ENCODE measurements at places on chromosomes 13 and 19.

- DNase-seq: no peak
Observed at GRCh38 chr19:12800923-12801465, 606 bp downstream of the PRDX2 start.

DNA sequence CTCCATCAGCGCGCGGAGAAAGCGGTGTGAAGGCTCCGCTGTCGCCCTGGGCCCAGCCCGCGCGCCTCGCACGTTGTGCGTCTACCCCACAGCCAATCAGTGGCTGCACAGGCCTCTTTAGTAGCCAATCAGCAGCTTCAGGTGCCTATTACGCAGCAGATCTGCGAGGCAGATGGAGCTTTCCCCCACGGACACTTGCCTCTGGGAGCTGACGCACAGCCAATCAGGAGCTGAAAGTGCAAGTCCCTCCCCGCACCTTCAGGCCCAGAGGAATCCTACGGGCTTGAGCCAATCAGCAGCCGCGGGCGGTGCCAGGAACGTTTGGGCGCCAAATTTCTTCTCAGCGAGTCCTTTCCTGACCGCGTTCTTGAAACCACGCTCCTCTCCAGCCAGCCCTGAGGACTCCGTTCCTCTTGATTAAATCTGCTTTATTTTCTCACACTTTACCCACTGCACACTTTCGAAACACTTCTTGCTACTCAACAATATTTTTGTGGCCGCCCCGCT is 39.9 kb downstream of the SIGLEC7 start:
- no peak for DNase-seq

- no peak for DNase-seq
Observed at GRCh38 chr19:5494773-5495172, 39.6 kb downstream of the ZNRF4 start.

DNA sequence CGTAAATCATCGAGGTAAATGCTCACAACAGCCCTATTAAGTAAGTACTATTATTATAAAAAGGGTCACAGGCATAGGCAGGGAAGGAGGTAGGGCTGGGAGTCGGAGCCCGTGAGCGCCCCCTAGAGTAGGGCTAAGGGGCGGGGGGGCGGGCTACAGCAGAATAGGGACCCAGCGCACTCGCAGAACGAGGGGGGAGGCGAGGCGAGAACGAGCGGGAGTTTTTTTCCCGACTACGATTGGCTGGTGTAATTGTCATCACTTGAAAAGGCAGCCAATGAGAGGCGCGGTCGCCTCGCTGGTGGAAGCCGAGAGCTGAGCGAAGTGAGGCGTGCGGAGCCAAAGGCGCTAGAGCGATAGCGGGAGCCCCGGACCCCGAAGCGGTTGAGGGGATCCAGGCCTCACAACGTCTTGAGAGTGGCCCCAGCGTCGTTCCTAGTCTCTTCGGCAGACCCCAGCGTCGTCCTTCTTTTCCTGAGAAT is 24.2 kb downstream of the KEAP1 start:
- peak; percentile 96 for DNase-seq

GRCh38 chr19:37007587-37008220 is 70.5 kb upstream of the ZNF420 start:
- peak; percentile 82 for DNase-seq

GRCh38 chr13:60335531-60335930 is 61.5 kb upstream of the TDRD3 start:
- no peak for DNase-seq

DNA sequence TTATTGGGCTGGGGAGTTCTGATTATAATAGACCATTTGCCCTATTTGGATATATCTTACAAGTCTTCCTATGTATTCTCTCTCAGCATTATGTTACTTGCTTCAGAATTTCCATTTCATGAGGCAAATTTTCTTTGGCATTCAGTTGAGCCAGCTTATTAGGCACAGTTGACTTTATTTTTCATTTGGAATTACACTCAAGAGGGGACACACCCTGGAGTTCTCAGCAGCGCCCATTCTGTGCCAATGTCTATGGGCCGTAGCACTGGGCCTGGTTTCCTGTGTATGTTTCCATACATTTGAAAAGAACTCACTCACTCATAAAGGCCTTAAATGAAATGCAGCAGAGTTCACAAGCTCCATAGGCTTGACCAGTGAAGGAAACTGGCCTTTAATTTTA is 138.5 kb downstream of the KLF12 start:
- DNase-seq: no peak

- no peak for DNase-seq
Observed at GRCh38 chr13:42652642-42653415, 78.9 kb downstream of the TNFSF11 start.

- DNase-seq: no peak
Observed at GRCh38 chr19:51181377-51181912, 39.3 kb downstream of the SIGLEC7 start.

DNA sequence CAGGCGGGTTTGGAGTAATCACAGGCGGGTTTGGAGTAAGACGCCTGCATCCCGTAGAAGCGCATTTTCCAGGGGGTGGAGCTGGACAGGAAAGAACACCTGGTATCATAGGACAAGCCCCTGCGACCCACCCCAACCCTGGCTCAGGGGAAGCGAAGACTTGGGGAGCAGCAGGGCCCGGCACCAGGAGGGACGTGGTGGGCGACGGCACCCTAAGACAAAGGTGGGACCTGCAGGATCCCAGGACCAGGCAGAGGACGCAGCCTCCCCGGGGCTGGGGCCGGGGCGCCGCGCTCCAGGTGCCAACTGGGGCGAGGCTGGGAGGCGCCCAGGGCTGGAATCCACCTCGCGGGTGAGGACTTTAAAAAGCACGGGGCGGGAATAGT is 520 bp downstream of the ZNF600 start:
- DNase-seq: no peak

DNA sequence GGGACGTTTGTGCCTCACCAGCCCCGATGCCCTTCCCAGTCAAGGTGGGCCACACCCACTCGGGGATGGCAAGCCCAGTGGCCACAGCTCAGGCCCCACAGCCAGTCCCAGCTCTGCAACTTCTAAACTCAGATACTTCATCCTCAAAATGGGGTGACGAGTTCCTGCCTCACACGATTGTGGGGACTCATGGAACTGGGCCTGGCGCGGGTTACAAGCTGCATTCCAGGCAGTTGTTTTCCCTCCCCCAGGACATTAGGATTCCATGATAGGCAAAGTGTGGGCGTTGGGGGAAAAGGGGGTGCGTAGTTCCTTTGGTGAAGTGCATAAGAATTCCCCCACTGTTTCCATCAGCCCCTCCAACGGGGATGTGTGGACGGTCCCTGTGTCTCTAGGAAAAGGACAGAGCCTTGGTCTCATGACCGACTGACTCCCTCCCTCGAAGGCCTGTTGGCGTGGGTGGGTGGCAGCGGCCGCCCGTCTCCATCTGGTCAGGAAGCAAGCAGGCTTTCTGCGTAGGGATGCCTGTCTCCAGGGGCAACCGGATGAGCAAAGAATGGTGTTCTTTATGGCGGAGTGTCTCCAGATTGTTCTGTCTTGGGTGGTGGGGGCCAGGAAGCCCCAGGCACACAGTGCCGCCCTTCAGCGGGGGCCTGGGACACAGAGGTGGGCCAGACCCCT is 21.1 kb upstream of the NPAS1 start:
- DNase-seq: no peak

DNA sequence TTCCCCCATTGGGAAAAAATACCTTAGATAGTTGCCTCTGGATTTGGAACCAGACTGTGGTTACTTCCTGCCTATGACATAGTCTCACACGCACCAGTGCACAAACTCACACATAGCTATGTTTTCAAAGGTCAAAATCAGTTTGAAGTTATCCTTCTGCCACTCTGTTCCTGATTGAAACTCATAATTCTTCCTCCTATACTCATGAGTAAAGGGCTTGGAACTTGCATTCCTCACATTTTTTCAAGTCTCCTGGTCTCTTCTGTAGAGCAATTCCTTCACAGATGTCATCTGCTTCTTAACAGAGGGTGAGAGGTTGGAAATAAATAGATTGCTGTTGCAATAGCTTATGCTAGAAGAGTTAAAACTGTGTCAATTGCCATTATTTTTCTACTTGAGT is 18.6 kb upstream of the POSTN start:
- no peak for DNase-seq

DNA sequence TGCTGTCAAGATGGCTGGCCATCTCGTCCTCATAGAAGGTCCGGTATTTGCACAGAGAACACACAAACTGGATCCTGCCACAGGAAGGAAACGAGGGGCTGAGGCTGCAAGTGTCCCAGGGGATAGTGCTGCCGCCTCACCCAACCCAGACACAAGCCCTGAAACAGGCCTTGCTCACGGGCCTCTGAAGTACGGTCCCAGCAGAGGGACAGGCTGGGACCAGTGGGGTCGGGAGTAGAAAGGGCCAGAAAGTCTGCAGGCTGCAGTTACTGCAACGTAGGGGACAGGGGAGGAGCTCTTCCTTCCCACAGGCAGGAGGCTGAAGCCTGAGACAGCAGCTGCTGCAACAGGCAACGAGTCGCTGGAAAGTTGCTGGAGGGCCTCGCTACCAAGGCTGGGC is 18.2 kb upstream of the AKAP8 start:
- DNase-seq: no peak

GRCh38 chr13:47708386-47708785 is 292.7 kb downstream of the SUCLA2 start:
- DNase-seq: no peak

DNA sequence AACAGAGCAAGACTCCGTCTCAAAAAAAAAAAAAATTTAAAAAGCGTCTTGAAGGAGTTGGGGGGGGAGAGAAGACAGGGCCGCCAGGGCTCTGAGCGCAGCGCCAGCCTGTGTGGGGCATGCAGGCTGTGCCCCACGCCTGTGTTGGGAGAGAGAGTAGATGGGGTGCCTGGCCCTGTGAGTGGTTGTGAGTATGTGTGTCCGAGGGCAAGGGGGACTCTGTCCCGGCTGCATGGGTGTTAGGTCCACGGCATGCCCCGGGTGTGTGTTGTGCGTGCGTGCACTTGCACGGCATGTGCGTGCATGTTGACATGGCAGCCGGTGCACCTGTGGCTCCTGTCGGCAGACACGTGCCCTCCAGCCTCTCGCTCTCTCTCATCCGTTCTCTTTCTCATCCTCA is 3.4 kb downstream of the MAP2K7 start:
- no peak for DNase-seq

GRCh38 chr13:34207334-34207733 is 389.4 kb downstream of the RFC3 start:
- no peak for DNase-seq

- no peak for DNase-seq
Observed at GRCh38 chr13:36770741-36771140, 48.3 kb upstream of the RFXAP start.
